ENCODE measurements at places on chromosomes 12 and 14. TPM values are rescaled to one million over a fixed set of nuclear protein-coding genes. Genes with fewer than 3 reads are reported as not detected.

GRCh38 chr14:78106381-78106780 is 63.8 kb upstream of the NRXN3 start:
- DNase-seq: no peak

GRCh38 chr14:93716002-93716745 is 72.1 kb downstream of the PRIMA1 start:
- no peak for DNase-seq

DNA sequence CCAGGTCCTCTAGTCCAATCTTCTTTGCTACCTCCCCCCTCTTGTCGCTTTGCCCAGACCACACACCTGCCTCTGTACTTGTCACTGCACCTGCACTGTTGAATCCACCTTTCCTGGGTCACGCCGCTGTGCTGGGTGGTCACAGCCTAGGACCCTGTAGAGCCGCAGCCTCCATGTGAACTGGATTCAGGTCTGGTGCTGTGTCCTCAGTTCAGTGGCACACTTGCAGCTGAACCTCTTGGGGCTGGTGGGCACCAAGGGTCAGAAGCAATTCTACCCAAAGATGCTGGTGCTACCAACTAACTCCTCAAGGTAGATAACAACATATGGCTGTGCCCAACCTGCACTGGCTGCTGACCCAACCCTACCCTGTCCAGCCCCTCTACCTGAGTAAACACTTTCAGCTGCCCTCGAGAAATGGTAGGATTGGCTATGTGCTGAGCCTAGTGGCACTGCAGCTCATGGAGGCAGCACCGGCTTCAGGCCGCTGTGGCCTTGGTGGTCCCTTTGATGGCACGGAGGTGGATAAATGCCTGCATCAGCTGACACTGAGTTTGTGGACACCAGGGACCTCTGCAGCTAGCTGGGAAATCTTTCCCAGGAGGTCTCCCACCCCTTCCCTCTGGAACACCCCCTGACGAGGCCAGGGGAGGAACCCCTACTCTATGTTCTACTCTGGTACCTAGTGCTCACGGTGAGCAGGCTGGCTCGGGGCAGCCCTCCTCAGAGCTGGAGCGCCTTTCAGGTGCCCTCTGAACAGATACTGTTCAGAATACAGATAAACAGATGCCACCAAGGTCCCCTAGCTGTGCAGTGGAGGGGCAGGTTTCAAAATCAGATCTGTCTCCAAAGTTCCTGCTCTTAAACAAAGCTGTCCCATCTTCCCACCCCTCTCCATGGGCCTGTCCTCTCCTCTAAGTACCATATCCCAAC is 14.3 kb downstream of the AGAP2 start:
- DNase-seq: no peak

DNA sequence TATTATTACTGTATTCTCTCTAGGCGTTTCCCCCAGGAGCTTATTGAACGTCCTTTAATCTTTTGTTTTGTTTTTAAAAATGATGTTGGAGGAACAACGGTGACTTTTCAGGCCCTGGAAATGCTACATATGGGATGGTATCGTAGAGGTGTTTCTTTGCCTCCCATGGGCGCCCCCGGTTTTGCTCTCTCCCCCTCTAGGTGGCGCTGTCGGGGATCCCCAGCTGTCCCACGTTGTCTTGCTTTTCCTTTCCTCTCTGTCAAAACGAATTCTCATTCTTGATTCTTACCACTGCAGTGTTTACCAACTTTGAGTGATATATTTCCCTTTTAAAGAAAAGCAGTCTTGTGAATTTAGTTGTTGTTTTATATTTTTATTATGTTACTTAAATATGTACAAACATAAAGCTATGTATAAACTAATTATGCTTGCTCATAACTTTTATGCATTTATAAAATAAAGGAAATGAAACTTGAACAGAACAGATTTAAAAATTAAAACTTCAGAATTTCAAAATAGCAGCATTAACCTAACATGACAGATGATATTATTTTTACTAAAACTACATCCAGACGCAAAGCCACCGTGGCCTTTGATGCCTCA is 171.9 kb downstream of the RGS6 start:
- DNase-seq: peak; percentile 67

The ANKRD33 gene
- total RNA-seq: not detected

- no peak for DNase-seq
Observed at GRCh38 chr12:29771786-29772185, 12.0 kb downstream of the TMTC1 start.

GRCh38 chr14:68585690-68586089 is 207.2 kb downstream of the ZFP36L1 start:
- no peak for DNase-seq

The CD63 gene
- total RNA-seq: 154 TPM

- DNase-seq: no peak
Observed at GRCh38 chr14:34721129-34721528, 6.7 kb upstream of the CFL2 start.

DNA sequence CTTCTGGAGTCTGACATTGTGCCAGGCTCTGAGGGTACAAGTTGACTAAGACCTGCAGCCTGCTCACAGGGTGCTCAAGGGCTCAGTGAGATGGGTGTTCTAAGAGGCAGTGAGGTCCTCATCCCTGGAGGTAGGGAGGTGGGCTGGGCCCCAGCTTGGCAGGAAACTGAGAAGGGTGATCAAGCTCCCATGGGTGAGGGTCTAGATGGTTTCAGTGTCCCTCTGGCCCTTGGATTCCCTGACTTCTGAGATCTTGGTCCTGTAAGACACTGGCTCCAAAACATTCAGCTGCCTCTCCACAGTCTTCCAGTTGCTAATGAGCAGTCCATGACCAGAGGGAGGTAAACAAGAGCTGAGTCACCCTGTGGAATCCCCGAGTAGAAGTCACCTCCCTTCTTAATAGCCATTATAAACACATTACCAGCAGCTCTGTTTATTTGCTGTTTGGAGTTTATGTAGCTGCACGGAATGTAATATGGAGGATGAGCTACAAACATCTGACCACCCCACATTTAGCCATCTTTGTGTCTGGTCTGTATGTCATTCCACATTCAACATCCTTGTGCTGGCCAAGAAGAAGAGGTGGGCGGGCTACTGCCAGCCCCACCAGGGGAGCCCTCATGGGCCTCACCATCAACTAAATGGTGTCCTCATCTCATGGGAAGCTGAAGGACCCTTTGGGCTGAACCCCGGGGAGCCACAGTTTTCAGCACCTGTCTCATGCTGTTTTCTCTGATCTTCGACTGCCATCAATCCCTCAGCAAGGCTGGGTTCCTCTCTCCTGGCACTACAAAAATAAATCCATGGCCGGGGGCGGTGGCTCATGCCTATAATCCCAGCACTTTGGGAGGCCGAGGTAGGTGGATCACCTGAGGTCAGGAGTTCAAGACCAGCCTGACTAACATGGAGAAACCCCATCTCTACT is 37.2 kb upstream of the BDKRB2 start:
- DNase-seq: no peak

- no peak for DNase-seq
Observed at GRCh38 chr12:64010069-64010686, 165.7 kb downstream of the SRGAP1 start.

The KRT8 gene
- total RNA-seq: 0.65 TPM

The LRIG3 gene
- total RNA-seq: 0.19 TPM

DNA sequence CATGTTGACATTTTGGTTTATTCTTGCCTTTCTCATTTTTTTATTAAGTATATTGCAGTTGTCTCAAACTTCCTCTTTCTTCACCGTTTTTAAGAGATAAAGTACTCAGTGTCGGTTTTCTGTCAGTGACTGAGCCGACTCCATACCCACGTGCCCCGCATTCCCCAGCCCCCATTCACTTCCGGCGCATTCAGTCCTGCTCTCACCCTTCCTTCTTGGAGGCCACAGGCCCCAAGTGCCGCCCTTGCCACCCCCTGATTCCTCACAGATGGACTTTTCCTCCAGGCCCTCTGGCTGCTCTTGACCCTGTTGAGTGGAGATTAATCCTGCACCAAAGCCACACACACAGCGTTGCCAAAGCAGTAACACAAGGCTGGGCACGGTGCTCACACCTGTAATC is 19.1 kb upstream of the DNAH10 start:
- DNase-seq: no peak

DNA sequence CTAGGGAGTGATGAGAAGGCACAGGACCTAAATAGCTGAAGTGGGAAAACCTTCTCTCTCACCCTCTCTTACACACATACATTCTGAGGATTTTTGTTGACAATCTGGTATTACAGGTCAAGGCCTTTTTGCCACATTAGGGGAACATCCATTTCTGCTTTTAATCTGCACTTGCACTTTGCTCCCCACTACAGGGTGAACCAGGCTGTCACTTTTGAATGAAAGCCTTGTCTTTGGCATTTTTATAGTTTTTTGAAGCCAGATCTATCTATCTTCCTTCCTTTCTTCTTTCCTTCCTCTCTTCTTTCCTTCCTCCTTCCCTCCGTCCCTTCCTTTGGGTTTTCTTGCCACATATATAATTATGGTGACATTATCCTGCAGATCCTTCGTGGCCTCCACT is 165.9 kb upstream of the OTX2 start:
- DNase-seq: no peak

DNA sequence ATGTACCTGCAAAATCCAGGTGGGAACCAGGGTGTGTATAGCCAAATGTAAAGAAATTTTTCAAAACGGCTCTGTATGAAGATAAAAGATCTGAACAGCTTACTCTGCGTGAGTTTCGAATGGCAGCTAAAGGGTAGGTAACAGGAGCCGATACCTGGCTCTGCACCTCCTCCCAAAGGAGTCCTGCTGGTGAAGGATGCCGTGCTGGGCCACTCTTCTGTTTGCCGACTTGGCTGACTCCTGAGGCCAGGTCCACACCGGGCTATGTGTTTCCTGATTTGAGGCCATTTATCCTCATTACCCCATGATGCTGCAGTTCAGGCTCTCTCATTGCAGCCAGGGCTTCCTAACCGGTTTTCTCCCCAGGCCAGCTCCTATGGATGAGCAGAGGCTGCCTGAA is 244.6 kb downstream of the SLC41A2 start:
- DNase-seq: no peak

The CKB gene
- total RNA-seq: 9.5 TPM

- no peak for DNase-seq
Observed at GRCh38 chr14:76168531-76168930, 16.8 kb downstream of the GPATCH2L start.

The TIMM9 gene
- total RNA-seq: 70.6 TPM

The LTBR gene
- total RNA-seq: 1.3 TPM

The C2CD5 gene
- 44.1 TPM for total RNA-seq

The BMP4 gene
- total RNA-seq: not detected

- no peak for DNase-seq
Observed at GRCh38 chr12:122013791-122014590, 7.7 kb upstream of the BCL7A start.

GRCh38 chr14:75446447-75446846 is 18.6 kb downstream of the JDP2 start:
- no peak for DNase-seq

DNA sequence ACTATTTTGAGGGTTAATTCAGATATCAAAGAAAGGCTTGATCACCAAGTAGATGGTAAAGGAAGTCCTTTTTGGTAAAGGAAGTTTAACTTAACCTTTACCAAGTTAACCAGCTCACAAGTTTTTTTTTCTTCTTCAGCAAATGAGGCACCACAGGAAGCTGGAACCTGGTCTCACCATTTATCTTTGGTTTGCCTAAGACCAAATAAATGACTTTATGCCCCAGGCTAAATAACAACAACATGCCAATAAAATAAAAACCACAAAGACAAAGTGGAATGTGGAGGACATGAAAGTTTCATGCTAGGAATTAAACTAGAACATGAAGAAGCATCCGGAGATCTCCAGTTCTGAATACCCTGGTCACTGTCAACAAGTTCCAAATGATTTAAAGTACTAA is 116.8 kb upstream of the PRICKLE1 start:
- no peak for DNase-seq

DNA sequence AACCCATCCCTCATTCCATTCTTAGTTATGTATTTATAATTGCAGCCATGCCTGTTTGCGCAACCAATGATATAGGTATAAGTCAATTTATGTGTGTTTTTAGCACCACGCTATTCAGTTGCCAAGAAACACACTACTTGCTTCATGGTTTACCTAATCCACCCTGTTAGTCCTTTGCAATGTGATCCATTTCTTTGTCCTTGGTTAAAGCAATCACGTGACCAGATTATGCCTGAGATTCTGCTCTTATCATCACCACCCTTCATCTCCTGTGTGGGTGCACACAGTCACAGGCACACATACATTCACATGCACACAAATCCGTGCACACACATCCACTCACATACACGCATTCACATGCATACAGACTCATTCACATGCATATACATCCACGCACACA is 52.3 kb upstream of the KCNA5 start:
- DNase-seq: no peak

The LTB4R2 gene
- 21.5 TPM for total RNA-seq

DNA sequence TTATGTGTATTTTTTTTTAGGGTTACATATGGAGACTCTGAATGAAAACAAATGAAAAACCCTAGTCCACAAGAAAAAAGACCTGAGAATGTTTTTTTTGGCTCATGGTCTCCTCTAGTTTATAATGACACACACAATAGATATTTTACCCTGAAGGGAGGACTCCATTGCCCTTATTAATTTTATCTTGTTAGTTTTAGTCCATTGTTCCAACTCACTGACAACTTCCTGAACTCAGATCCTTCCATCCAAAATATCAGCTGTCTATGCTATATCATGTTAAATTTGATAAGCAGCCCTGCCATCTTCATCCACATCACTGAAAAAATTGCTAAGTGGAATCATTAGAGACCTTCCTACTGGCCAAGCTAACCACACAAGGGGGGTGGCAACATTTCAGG is 232.1 kb downstream of the MON2 start:
- DNase-seq: no peak

Measured in activated T-cell treated with anti-CD3 and anti-CD28 coated beads, Interleukin-2, amount 50 U/mL, for 72 hours (primary cell).